Stimulated activated CD4-positive, alpha-beta T cell treated with anti-CD3 and anti-CD28 coated beads, Interleukin-2, amount 100 ng/mL, for 4 hours (primary cell): ENCODE measurements at places on chromosomes 2 and 18.

DNA sequence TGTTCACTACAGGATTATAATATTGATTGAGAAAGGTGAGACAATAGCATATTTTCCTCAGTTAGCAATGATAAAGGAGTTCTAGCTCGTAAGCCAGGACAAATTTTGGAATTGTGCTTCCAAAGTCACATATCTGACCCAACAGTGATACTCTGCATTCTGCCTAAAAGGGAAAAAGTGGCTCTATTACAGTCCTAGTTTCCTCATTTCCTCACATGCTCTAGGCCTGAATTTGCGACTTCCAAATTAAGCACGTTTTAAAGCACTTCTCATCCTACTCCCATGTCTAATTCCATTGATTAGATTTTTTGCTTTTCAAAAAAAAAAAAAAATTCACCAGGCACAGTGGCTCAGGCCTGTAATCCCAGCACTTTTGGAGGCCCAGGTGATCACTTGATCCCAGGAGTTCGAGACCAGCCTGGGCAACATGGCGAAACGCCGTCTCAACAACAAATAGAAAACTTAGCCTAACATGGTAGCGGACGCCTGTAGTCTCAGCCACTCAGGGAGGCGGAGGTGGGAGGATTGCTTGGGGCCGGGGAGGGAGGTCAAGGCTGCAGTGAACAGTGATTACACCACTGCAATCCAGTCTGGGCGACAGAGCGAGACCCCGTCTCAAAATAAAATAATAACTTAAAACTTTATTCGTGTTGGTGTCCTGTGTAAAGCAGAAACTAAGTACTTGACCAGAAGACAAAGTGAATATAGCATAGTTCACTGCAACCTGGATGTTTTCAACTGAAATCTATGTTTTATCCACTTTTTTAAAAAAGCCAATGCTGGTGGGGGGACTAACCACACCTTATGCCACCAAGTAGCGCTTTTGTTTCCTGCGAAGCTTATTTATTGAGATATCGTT is 1.5 kb downstream of the ESCO1 start:
- no peak for DNase-seq

- DNase-seq = peak; percentile 73
These were observed 7.7 kb downstream of the LPIN1 start for GRCh38 chr2:11753886-11754699.

DNA sequence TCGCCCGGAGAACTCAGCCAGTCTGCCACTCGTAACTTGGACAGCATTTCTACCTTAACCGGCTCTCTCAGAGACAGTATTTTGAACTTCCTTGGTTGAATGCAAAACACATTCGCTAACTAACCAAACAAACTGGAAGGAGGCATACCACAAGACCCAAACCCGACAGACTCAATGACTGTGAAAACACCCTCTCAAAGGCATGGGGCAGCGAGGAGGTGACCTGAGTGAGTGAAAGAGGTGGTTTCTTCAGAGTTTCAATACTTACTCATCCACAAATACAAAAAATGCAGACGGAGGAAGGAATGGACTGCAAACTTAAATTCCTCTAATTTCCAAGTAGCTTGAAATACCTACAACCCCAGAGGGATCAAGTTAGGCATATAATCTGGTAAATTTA is 132.9 kb downstream of the GAREM1 start:
- no peak for DNase-seq

GRCh38 chr2:235008584-235009044 is 56.8 kb downstream of the SH3BP4 start:
- no peak for DNase-seq

GRCh38 chr2:49832555-49832954 is 678.2 kb upstream of the FSHR start:
- DNase-seq = no peak

- DNase-seq = no peak
These were observed 294.1 kb downstream of the SOCS6 start for GRCh38 chr18:70582981-70583380.

DNA sequence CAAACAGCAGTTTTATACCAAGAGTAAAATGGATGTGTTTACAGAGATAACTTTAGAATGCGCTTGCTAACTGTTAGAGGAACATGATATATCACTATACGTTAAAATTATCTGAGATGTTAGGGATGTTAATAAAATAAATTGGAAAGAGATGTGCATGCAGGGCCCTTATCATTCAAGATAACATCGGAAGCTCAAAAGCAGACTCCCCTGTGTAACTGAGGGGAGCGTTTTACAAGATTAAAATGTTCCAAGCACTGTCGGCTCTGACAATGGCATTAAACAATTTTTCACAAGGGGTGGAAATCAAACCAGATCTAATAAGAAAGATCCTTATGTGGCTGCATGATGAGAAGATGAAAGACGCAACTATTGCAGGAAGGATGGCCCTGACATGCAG is 53.3 kb upstream of the DCC start:
- no peak for DNase-seq

DNA sequence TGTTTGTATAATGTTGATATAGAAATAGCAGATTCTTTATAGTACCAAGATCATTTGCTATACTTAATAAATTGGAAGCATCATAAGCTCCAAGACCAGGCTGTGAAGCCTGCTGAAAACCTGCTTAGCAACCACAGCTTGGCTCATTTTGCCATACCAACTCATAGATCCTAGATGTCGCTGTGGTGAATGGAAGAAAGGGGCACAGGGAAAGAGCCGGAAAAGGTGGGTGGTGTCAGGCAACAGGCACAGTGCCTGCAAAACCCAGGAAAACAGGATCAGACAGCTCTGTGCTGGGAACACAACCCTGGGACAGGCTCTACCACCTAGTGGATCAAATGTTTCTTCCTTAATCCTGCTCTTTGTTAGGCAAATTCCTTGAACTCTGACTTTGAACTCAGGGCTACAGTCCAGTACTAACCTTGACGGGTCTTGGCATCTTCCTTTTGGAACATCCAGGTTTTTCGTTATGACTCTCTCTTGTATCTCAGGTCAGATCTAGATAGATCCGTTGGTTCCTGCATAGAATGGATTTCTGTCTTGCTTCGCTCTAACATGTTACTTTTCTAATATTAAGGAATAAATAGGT is 31.6 kb downstream of the TWSG1 start:
- DNase-seq = no peak

GRCh38 chr18:64659196-64659595 is 510.3 kb upstream of the LINC00305 start:
- no peak for DNase-seq

GRCh38 chr18:24843123-24843522 is 382.7 kb downstream of the HRH4 start:
- DNase-seq = no peak

DNA sequence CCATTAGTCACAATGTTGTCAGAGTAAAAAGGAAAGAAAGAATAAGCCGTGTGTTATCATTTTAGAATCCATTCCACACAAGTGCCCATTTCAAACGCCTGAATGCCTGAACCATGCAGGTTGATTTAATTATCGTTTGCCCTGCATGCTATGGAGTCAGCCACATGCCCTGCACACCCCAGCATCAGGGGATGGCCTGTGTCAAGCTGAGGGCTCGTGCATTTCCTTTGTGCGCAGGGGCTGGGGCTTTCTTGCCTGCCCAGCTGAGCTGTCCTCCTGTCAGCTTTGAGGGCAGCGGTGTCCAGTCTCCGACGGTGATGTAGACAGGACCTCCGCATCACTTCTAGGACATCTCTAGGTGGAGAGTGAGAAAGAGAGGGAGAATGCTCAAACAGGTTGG is 200.4 kb downstream of the TSN start:
- no peak for DNase-seq

- DNase-seq = no peak
These were observed 16.1 kb downstream of the KCNS3 start for GRCh38 chr2:17894556-17894955.

- DNase-seq = no peak
These were observed 57.7 kb downstream of the MRPL35 start for GRCh38 chr2:86256982-86257381.

- DNase-seq = no peak
These were observed 103.2 kb downstream of the SLC8A1 start for GRCh38 chr2:40348665-40349064.

DNA sequence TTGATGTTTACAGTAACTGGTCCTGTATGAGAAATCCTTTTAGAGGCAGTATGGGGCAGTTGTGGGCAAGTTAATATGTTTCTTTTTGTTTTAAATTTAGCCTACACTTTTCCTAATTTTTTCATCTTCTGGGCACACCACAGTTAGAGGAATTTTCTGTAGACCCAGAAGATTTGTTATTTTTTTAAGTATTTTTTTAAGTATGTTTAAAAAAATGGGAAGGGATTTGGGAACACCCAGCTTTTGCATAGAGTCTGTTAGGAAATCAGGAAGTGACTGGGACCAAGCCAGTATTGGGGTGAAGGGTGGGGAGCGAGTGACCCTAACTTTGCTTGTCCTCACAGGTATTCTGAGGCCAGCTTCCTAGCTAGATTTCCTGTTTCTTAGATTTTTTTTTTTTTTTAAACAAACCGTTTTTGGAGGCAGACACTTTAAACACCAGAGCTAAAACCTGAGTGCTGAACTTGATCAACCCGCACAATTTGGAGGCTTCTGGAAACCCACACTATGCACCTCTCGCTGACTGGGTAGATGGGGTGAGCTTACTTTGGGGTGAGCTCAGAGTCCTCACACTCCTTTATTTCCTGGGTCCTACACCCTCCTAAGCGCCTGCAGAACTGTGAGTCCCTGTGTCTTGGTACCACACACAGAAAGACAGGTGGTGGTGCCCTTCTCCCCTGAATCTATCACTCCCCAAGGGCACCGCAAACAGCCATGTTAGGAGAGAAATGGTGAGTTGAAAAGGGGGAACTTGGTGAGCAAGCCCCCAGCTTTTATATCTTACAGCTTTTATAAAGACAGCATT is 5.2 kb downstream of the GATA6 start:
- no peak for DNase-seq
